Natural killer cell treated with Interleukin-12 subunit alpha and Interleukin-12 subunit beta and Interleukin-15 and Interleukin-18, amount 100 ng/mL, for 72 hours (primary cell): ENCODE measurements at places on chromosomes 5 and 9.
A peak's percentile ranks its signal among the peaks of the same experiment; 100 is the strongest.

DNA sequence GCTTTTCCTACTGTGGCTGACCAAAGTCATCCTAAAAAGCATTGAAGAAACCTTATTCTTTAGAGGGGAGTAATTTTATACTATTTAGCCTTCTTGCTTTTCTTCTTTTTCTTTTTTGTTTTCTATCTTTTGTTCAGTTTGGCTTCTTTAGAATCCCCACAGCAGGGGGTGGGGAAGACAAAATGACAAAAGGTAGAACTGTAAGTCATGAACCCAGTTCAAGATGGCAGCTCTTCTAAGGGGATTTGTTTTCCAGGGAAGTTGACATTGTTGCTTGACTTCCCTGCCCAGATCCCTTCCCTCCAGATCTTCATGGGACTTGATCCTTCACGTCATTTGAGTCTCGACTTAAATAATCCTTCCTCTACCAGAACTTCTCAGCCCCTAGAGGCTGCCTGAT lies 692.4 kb upstream of the DMAC1 start:
- no peak for DNase-seq

DNA sequence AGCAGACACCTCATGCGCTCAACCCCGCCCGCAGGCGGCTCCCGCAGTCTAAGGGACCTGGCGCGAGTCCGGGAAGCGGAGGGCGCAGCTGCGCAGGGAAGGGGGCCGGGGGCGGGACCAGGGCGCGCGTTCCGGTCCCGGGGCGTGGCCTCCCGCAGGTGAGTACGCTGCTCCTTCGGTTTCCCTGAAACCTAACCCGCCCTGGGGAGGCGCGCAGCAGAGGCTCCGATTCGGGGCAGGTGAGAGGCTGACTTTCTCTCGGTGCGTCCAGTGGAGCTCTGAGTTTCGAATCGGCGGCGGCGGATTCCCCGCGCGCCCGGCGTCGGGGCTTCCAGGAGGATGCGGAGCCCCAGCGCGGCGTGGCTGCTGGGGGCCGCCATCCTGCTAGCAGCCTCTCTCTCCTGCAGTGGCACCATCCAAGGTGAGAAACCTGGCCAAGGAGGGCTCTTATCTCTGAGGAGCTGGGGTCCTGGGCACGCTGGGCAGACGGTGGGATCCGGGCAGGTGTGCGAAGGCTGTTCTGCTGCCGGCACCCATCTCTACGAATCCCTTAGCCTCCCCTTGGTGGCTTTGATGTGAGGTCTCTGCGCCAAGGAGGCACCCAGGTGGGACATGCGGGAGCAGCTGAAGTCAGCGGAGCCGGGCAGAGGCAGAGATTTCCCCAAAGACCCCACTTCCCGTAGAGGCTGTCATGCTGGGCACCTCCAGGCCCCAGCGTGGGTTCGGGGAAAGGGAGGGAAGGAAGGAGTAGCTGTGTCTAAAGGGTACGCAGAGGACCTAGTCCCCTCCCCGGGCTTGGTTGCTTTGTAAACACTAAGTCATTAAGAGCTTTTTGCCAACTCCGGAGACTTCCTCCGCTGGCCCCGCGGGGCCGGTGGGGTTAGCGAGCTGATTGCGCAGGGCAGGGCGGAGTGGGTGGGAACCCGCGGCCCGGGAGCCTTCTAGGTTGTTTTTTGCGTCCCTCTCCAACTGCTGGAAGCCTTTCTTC lies at the start of gene F2RL1:
F2RL1 (plus strand) TSS at position 187 of the 988 bp plus-strand sequence; CDS start at position 340, 153 bp downstream.
- no peak for DNase-seq

DNA sequence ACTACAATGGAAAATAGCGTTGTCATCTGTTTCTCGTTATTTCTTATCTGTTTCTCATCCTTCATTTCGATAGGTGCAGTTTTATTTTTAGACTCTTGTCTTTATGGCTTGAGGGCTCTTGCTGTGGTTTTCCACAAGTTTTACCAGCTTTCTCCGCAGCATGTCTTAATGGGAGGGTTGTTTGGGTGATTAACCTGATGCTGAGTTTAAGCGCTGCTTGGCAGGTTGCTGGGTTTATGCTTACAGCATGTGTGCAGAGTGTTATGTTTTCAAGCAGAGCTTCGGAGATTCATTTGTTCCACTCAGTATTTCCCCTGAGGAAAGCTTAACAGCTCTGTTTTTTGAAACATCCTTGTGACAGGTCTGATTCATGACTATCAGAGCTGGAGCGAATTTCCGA lies 154.0 kb downstream of the SLC12A2 start:
- DNase-seq: no peak

GRCh38 chr9:35690614-35691333 lies 1.0 kb upstream of the TPM2 start:
- no peak for DNase-seq

- DNase-seq: no peak
Observed at GRCh38 chr9:35705836-35706430, 16.2 kb upstream of the TPM2 start.

- DNase-seq: peak; percentile 8
Observed at GRCh38 chr5:157458835-157459234, 1.2 kb upstream of the NIPAL4 start.

- DNase-seq: no peak
Observed at GRCh38 chr5:108660291-108660690, 87.4 kb upstream of the FER start.

DNA sequence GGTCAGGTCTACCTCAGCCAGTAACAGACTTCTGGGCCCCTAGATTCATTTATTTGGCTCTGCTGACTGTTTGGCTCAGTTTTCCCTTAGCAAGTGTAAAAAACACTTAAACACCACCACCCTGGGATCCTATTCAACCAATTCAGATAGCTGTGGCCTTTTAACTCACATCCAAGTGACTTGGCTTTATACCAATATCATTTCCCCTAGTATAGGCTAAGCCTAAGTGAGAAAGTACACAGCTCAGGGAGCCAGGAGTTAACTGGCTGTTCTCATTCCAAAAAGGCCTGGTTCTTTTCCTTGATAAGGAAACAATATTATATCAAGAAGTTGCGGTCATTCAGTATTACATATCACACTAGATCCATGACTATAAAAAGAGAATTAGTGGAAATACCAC lies 163.5 kb downstream of the ARL15 start:
- no peak for DNase-seq

DNA sequence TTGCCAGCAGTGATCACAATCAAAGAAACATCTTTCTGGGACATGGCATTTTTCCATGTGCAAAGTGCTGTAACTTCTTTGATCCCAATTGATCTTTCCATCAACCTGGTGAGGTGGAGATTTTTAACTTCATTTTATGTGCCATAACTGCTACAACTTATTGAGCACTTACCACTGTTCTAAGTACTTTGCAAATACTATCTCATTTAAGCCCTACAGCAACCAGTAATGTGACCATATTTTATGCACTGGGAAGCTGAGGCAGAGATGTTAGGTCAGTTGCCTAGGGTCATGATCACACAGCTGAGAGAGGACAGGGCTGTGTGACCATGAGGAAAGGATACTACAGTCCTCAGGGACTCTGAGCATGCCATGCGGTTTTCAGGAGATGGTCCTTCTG lies 17.9 kb upstream of the STRBP start:
- DNase-seq: no peak

DNA sequence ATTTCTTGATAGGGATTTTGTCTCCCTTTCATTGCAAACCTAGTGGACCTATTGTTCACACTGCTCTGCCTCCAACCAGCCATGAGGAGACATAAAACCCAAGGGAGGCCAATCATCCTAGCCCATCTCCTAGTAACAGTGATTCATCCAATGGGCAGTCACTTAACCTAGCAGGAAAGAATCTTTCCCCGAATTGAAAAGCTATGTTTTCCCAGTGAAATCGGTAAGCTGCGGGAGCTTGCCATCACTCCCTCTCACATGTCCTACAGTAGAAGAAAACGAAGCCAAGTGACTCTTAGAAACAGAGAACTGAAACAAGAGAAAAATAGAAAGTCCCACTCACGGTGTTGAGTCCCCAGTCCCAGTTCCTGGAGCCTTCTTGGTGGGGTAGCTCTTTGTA lies 123.3 kb downstream of the SUSD1 start:
- DNase-seq: no peak

GRCh38 chr5:119795768-119796167 lies 166.4 kb downstream of the FAM170A start:
- no peak for DNase-seq

GRCh38 chr5:93589829-93590215 lies 6.8 kb downstream of the NR2F1 start:
- DNase-seq: no peak

DNA sequence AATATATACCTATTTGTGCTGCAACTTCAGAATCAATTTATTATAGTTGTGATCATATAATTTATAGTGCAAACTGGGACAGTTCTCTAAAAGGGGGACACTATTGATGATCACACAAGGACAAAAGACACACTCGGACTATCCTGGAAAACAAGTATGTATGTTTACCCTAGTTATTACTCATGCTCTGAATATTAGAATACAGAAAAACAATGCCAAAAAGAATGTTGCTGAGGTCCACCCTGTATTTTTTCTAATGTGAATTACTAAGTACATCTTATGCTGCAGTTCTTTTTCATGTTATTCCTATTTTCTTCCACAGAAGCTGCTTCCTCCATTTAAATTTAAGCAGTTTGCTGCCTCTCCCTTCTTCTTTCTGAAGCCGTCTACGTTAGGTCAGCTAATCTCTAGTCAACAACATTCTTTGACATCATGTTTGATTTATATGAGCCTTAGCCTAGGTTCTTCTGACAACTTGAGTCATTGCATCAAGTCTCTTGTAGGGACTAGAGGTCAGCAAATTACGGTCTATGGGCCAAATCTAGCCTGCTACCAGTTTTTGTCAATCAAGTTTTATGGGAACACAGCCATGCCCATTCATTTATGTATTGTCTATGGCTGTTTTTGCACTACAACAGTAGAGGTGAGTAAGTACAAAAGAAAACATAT lies 40.1 kb upstream of the PPP3R2 start:
- DNase-seq: no peak

GRCh38 chr5:159332800-159333544 lies 2.7 kb upstream of the IL12B start:
- DNase-seq: no peak

DNA sequence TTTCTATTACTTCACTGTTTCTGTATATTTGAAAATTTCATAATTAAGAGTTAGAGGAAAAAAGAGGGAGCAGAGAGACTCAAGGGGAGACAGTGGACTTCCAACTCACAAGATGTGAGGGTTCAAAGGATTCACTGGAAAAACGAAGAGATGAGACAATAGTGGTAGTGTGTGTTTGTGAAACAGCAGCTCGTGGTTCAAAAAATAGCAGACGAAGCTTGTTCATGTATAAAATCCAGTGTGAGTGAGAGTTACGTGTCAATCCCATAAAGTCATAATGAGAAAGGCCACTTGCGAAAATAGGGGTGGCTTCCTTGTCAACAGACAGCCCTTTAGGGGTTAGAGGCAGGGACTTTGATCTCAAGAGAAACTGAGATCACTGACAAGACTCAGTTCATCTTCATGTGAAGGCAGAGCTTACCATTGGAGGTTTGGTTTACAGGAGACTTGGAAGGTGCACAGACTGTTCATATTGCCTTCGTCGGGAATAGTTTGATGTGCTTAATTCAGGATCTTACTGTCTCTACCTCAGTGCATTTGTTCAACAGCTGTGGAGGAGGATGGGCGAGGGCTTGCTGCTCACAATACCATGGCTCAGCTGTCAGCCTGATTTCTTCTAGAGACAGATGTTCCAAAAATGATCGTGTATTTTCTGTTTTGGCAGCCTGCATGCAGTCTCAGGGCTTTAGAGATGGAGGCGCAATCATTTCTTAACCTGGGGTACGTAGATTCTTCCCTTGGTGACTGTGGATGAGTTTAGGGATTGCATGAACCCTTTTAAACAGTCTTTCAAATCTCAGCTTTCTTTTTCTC lies 105.7 kb upstream of the KLF9 start:
- no peak for DNase-seq

DNA sequence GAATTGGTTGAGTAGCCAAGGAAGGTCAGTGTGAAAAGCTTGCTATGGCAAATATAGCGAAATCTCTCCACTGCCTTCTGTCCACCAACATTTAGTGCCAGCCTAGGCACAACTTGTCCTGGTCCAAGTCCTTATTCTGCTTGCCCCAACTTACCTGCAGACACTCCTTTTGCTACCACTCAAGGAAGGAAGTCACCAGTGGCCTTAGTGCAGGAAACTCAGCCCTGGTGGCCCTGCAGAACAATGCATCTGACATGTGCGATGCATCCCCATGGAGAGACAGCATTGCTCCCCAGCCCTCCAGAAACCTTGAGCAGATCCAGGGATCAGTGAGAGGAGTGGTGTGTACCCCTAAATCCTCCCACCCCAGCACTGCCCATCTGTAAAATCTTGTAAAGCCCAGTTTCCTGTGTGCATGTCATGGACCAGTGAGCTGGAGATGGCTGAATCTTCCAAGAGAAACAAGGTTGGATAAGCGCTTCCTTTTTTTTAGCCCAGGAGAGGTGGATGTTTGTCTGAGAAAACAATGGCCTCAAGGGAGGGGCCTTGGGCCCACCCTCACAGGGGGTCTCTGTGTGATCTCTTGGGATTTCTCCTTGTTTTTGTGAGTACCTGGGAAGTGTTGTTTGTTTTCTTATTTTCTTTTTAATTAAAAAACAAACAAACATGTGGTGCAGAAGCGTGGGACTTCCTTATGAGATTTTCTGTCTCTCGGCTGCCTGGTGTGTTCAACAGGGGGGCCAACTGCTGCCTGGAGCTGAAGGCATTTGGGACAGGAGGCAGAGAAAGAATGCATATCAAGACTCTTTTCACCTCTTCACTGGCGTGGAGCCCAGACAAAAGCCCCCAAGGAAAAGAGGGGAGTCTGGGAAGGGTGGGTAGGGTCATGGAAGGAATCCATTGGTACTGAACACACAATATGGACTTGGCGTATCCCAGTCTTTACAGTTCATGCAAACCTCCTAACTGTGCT lies 3.6 kb downstream of the FOXI1 start:
- DNase-seq: no peak

GRCh38 chr9:98328770-98329169 lies 73.3 kb upstream of the TBC1D2 start:
- no peak for DNase-seq

DNA sequence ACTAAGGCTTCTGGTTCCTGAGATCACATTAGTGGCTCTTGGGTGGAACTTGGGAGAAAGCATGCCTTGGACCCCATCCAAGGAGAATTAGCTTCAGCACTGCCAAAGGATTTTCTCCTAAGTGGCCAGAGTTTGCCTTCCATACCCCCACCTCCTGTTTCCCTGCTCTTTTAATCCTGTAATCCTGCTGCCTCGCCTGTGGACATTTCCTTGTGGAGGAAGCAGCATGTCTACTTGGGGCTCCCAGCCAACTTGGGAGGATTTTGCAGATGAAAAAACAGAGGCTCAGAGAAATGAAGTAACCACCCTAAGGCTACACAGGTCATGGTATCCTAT lies 1.6 kb downstream of the ARSI start:
- DNase-seq: no peak

- DNase-seq: no peak
Observed at GRCh38 chr5:81080809-81081460, 120.8 kb downstream of the RASGRF2 start.
